Activated CD8-positive, alpha-beta T cell treated with anti-CD3 and anti-CD28 coated beads, Interleukin-2, amount 10 ng/mL, durations not matched to agents 7 days and 5 days (primary cell): ENCODE measurements at places on chromosomes 16 and 17. TPM values are rescaled to one million over a fixed set of nuclear protein-coding genes. Genes with fewer than 3 reads are reported as not detected.

The MAPT gene
- not detected for total RNA-seq

The USH1G gene
- total RNA-seq, result not detected

The RRN3 gene
- 26.7 TPM for total RNA-seq

The CTF1 gene
- total RNA-seq, result 0.23 TPM

The GCGR gene
- not detected for total RNA-seq

The RSL1D1 gene
- total RNA-seq, result 158 TPM

- peaks cover 49% of the 10 kb centered on the region for H3K36me3 ChIP-seq
- no peak overlapping the region for H3K27ac ChIP-seq
These were observed 27.1 kb downstream of the CRAMP1 start for GRCh38 chr16:1639282-1639681.
